ENCODE measurements at places on chromosomes 3 and 15. TPM values are rescaled to one million over a fixed set of nuclear protein-coding genes. Genes with fewer than 3 reads are reported as not detected.

MPI gene
- 58.6 TPM for polyA plus RNA-seq

RHOV gene
- 1.2 TPM for polyA plus RNA-seq

GMNC gene
- 0.04 TPM for polyA plus RNA-seq

GRCh38 chr3:42257007-42257406, 9.0 kb downstream of the CCK start:
- DNase-seq, result peak; percentile 73

- DNase-seq, result no peak
These were observed 543 bp downstream of the MEF2A start for GRCh38 chr15:99566157-99566897.

- no peak for DNase-seq
These were observed 35.9 kb upstream of the DUSP7 start for GRCh38 chr3:52092271-52092660.

Measured in keratinocyte (primary cell).